H54 (cell line): ENCODE measurements at places on chromosomes 2 and 18.

- DNase-seq, result no peak
Measured at GRCh38 chr2:64145714-64146113, 1.5 kb upstream of the PELI1 start.

- DNase-seq, result peak; percentile 7
Measured at GRCh38 chr18:27750014-27750413, 426.9 kb downstream of the CDH2 start.

- no peak for DNase-seq
Measured at GRCh38 chr18:5608846-5609245, 65.0 kb upstream of the EPB41L3 start.

DNA sequence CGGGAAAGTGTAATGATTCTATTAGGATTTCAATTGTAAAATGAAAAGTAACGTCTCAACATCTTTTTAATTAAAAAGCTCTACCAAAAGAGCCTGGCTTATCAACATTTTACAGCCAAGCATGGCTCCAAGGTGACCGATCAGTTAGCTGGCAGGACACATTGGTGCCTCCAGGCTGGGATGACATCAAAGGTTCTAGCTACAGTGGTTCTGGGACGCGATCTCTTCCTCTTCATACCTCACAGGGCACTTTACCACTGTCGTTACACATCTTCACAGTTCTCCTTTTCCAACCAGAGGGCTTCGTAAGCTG lies 693 bp downstream of the ORC2 start:
- DNase-seq, result no peak

DNA sequence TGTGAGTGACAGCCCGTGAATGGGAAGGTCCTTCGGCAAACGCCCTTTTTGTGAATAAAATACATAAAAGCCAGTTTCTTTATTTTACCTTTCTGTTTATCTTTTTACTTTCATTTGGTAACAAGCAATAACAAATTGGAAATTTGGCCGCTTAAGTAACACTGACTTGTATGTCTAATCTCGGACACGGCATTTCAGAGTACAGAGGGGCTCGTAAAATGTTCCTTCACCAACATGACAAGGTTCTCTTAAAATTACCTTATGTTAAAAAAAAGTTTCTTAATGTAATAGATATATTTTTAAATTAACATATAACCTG lies 558 bp upstream of the NEMP2 start:
- no peak for DNase-seq

- no peak for DNase-seq
Measured at GRCh38 chr2:156907806-156908205, 349.7 kb upstream of the GALNT5 start.

DNA sequence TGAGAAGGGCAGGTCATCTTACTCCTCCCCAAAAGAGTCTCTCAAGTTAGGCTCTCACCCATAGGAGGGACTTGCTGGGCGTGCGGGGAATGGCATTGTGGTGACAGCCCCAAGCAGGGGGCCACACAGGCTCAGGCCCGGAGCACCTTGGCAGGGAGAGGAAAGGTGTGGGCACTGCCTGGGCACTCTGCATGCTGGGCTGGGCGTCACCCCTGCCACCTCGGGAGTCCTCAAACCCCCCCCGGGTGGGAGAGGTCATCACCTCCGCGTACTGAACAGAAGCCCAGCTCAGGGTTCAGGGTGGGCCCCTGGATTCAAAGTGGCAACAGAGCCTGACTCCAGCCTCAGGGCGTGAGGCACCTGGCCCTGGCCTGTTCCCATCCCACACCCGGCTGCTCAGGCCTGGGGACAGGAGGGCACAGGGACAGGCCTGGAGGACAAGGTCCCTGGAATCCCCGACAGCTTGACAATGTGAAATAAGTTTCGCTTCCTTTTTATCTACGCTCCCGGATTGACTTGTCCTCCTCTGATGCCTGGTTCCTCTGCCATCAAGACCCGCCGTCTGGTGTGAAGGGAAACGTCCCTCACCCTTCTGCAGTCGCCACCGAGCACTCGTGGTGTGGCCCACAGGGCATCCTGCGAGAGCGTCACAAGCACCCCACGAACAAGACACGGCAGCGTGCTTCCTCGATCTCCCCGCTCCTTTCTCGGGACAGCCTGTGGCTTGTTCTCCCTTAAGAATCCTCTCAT lies 97.8 kb downstream of the HDAC4 start:
- no peak for DNase-seq

DNA sequence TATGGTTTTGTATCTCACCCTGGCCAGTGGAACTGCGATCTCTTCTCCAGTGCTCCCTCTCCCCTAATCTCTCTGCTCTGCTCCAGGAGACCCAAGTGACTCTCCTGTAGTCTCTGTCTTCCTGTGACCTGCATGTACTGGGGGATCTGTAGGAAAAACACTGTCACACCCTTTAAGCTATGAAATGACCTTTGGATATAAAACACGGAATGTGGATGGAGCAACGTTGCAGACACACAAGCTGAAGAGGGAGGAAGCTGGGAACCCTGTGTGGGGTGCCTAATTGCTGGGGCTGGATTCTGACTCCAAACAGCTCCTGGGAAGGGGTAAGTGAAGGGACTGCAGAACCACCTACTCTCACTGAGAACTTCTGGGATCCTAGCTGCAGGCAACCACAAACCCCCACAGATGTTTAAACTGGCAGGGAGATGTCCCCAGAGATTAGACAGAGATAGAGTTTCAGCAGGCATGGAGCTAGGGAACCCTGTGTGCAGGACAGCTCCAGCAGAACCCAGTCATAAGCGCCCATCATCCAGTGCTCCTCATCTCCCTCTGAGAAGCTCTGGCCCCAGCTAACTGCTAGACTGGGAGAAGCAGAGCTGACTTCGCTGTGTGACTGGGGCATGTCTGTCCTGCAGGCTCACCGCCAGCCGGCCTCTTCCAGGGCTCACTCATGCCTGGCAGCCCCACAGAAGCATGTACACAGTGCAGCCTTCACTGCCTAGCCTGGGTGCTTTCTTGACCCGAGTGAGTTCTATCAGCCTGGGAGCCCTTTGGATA lies 482.7 kb upstream of the SETBP1 start:
- no peak for DNase-seq

- DNase-seq, result no peak
Measured at GRCh38 chr2:68377137-68377780, 12.2 kb downstream of the PLEK start.

- DNase-seq, result no peak
Measured at GRCh38 chr2:205931388-205931787, 154.6 kb downstream of the INO80D start.

DNA sequence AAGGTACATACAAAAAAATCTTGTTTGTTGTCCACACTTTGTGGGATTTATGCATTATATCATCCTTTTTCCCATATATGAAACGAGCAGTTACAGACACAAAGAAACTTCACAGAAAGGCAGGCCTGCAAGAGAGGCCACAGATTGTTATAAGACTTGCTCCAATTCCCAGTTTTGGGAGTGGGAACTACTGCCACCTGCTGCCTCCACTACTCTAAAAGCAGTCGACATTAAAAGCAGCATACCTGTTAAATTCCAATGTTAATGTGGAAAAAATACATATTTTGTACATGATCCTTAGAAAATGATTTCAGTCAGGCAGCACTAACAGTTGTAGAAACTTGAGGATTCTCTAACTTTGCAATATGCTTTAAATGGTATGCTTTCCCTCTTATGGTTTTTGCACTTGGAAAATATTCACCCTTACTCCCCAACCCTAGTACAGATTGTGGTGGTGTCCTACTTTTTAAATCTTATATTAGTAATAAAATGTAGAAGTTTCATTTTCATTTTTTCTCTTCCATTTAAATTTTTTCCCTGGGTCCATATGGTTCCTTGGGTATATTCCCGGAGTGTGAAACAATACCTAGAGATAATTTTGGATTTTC lies 37.9 kb downstream of the SLC38A11 start:
- DNase-seq, result no peak

DNA sequence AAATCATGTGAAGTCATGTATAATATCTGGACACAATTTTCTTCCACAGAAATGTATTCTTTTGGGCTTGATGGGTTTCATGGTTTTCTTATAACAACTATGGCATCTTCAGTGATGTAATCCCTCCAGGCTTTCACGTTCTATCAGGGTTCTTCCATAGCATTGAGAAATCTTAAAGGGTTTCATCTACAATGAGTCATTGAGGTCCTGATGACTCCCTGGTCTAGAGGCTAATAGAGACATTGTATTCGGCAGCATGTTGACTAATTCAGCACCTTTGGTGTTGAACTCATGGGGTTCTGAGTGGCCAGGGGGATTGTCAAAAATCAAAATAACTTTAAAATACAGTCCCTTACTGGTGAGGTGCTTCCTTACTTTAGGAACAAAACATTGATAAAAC lies 614.0 kb upstream of the CRIM1 start:
- peak; percentile 1 for DNase-seq

DNA sequence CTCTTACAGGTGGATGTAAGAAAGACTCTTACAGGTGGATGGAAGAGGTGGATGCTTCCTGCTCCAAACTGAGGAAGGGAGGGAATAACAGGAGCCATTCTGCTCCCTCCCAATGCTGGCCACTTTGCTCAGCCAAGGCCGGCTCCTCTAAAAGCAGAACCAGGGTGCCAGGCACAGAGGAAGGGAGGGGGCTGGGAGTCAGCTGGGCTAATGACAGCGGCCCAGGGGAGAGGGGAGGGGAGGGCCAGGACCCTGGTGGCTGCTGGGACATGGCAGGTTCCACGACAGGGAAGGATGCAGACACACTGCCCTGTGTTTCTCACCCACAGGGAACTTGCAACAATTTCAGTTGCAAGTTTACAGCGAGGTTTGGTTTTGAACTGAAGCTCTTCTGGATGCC lies 173.4 kb downstream of the ANAPC1 start:
- DNase-seq, result no peak

DNA sequence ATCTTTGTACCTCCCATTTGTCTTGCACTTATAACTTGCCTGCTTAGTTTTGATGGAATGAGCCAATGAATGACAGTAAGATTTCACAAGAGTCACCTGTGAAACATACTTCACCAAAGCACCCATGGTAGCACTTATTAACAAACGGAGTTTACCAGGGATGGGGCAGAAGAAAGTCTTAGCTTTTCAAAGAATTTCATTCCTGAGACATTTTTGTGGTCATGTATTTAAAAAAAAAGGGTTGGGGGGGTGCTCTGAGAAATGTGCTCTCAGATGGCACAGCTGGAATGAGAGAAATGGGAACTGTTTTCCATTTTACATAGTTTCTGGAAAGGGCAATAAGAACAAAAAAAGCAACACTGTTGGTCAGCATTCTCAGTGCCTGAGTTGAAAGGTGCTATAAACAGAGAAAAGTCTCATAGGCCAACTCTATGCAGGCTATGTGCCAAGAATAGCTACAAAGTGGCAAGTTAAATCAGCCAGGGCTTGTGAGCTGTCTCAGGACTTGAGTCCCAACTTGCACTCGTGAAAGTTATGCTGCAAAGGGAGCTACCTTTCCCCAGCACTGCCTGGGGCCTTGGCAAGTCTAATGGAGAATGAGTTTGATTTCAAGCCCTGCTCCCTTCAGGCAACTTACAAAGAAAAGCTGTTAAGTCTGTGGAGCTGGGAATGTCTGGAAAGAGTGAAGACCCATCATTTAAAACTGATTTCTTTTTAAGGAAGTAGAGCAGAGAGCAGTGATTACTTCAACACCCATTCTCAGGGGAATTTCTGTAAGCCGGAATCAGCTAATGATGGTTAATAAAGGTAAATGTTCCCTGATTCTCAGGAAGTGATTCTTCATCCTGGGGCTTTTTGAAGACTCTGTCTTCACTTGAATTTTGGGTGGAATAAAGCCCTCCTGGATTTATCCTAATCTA lies 170.6 kb downstream of the SLC8A1 start:
- no peak for DNase-seq

DNA sequence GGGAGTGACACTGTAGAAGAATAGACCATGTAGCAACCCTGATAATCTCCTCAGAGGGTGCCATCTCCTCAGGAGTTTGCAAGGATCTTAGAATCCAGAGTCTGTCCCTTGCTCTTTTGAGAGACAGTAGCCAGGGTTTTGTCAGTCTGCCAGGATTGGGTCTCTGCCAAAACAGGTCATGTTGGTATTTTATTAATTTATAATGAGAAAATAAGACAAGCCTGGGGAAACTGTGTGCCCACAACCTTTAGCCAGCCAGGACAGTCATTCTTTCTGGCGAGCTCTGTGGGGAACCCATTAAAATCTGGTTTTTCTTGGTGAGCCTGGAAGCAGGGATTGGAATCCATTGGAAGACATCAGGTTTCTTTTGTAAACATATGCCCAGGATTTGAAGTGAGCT lies 78.6 kb downstream of the PTPRM start:
- DNase-seq, result no peak

DNA sequence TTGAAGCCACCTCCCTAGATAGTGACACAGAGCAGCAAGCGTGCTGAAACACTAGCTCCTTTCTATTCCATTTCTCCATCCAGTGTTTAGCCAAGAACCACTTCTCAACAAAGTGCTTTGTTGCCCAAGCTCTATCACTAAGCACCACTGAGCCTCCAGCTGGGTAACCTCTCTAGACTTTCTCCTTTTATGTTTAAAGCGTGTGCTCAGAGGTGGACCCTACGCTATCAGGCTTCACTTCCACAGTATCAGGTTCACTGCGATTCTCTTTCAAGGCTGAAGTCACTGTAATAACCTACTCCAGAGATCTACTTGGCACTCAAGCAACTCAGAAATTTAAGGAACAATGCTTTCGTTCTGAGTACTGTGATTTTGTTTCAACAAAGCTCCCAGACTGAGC lies 197.9 kb downstream of the LNPK start:
- no peak for DNase-seq

DNA sequence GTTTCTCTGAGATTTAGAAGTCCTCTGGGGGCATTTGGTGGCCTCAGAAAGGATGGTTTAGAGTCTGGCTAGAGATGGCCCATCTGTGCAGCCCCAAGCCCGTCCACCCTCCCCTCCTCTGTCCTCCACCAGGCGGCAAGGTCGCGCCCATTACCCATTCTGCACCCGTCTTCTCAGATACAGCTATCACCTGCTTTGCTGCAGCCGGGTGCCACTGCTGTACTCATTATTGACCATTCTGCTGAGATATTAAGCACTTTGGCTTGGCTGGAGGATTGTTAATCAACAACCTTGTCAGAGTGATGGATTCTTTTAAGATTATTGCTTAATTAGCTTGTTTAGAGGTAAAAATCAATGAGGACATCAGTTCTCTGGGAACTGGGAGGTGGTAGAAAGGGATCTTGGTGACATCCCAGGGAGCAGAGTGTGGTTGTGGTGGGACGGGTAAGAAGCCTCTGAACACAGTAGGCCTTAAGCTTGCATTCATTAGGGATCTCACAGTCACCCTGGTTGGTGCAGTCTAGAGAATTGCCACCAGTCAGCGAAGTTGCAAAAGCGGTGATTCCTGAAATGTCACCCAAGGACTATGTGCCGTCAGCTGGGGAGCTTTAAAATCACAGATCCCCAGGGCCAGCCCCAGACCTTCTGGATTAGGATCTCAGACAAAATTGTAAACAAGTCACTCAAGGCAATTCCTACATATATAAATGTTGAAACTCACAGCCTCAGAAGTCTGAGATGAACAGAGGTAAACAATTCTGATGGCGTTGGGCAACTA lies 90.9 kb downstream of the CAPN13 start:
- no peak for DNase-seq

GRCh38 chr2:113174376-113174750 lies 592 bp downstream of the PSD4 start:
- DNase-seq, result no peak
